ENCODE measurements at places on chromosomes 13 and 19.

DNA sequence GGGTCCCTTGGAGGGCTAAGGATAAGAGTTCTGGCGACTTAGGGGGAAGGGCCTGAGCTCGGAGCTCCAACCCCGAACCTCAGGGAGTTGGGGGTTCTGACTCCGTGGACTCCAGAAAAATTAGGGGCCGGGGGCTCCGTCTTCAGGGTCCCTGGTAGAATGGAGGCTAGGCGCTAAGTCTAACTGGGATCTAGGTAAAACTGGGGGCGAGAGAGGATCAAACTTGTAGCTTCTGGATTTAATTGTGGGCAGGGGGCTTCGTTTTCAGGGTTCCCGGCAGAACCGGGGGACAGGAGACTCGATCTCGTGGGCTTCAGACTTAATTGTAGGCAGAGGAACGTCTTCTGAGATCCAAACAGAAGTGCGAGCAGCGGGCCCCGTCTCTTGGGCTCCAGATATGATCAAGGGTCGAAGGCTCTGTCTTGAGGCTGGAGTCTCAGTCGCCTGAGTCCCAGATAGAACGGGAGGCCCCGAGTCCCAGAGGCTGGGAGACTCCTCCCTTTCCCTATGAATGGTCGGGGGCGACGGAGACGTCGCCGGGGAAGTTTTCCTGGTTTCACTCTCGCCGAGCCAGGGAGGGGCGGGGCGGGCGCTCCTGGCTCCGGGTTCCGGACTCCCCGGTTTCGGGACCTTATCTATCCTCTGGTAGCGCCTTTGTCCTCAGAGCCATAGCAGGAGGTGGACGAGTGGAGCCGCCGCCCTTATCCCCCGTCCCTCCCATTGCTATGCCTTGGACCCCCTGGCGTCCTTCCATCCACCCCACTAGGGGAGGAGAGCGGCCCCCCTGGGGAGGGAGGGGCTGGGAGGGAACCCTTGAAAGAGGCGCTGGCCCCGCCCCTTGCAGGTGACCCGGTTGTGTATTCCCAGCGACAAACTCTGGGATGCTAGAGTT, 1.3 kb downstream of the NECTIN2 start:
- no peak for DNase-seq

GRCh38 chr13:28579322-28579721, 79.6 kb upstream of the POMP start:
- DNase-seq: no peak

DNA sequence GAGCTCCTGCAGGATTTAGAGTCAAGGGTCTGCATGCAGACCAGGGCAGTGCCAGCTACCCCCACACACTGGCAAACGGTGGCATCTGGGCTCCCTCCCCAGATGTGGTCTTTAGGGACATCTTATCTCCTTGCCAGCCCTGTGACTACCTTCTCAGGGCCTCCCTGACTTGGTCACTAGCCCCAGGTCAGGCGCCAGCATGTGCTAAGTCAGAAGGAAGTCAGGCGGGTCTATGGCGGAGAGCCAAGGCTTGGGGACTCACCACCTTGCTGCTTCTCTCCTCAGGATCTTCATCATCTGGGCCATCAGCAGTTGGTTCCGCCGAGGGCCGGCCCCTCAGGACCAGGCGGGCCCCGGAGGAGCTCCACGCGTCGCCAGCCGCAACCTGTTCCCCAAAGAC, 17.6 kb downstream of the CLPTM1 start:
- DNase-seq: no peak

DNA sequence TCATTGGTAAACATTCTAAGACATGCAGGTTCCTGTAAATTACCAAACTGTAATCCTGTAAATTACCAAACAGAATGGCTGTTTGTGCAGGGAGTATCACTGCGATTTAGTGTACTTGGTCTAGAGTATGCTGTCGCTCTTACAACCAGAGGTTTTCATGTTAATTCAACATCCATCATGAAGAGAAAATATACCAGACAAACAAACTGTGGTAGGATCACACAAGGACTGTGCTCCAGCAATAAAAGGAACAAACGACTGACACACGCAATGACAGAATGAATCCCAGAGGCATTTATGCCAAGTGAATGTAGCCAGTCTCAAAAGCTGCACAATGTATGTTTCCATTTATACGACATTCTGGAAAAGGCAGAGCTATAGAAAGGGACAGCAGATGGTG, 31.2 kb downstream of the RFX2 start:
- no peak for DNase-seq

DNA sequence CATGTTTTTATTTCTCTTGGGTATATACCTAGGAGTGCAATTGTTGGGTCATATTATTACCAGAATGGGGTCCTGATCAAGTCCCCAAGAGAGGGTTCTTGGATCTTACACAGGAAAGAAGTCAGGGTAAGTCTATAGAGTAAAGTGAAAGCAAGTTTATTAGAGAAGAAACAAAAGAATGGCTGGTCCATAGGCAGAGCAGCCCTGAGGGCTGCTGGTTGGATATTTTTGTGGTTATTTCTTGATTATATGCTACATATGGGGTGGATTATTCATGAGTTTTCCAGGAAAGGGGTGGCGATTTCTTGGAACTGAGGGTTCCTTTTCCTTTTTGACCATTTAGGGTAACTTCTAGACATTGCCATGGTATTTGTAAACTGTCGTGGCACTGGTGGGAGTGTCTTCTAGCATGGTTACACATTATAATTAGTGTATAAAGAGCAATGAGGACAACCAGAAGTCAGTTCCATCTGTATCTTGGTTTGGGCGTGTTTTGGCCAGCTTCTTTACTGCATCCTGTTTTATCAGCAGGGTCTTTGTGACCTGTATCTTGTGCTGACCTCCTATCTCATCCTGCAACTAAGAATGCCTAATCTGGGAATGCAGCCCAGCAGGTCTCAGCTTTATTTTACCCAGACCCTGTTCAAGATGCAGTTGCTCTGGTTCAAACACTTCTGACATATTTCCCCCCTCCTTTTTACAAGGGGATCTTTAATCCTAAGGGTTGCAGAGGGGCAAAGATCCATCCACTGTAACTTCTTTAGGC, 41.1 kb downstream of the CEACAM1 start:
- DNase-seq: no peak

- DNase-seq: no peak
Observed at GRCh38 chr13:46926916-46927590, 30.2 kb upstream of the HTR2A start.

All from NCI-H2081 treated with DMSO at 0.1 percent for 48 hours (cell line).